T1000 (cell line): ENCODE measurements at places on chromosomes 2 and 18.
A peak's percentile ranks its signal among the peaks of the same experiment; 100 is the strongest.

- no peak for DNase-seq
Measured at GRCh38 chr18:12068950-12069320, 24.7 kb upstream of the ANKRD62 start.

GRCh38 chr18:72848503-72849237 is 19.1 kb downstream of the NETO1 start:
- DNase-seq = no peak

GRCh38 chr18:24930971-24931370 is 421.0 kb downstream of the ZNF521 start:
- no peak for DNase-seq

- DNase-seq = peak; percentile 32
Measured at GRCh38 chr2:196112418-196113034, 43.9 kb upstream of the DNAH7 start.

DNA sequence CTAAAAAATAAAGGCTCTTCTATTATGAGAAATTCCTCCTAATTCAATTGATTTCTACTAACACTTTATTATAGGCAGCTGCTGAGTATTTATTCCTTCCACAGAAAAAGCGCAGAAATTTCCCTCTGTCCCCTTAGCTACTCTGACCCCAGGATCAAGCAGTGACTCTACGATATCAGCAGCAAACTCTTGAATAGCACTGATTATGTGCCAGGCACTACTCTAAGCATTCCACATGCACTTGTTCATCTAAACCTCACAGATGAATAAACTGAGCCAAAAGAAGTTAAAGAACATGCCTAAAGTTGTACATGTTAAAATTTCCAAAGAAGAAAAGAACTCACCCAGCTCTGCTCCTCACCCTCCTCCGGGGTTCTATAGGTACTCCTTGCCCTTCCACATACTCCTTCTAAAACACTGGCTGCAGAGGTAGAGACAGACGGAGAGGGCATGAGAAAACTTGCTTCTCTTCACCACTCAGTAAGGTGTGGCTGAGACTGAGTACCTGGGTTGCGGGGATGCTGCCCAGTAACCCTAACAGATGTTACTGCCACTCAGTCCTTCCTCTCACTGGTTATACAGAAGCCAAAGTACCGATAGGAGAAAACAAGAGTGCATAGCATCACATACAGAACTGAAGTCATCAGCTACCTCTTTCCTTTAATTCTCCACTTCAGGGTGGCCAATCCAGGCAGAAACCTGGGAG is 9.9 kb downstream of the C1D start:
- DNase-seq = no peak

GRCh38 chr2:63788071-63788470 is 53.6 kb upstream of the UGP2 start:
- no peak for DNase-seq

DNA sequence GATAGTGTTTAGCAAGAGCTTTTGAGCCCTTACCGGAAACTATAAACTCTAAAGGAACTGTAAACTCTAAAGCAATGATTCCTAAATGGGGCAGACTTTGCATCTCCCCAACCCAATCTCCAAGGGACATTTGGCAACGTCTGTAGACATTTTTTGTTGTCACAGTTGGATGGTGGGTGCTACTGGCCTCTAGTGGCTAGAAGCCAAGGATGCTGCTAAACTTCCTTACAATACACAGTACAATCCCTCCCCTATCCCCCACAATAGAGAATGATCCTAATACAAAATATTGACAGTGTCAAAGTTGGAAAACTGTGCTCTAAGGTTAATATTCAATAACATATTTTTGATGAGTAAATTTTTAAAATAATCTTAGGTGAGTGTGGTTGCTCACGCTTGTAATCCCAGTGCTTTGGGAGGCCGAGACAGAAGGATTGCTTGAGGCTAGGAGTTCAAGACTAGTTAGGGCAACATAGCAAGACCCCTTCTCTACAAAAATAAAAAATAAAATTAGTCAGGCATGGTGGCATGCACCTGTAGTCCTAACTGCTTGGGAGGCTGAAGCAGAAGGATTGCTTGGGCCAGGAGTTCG is 66.7 kb downstream of the PTPN4 start:
- DNase-seq = no peak

DNA sequence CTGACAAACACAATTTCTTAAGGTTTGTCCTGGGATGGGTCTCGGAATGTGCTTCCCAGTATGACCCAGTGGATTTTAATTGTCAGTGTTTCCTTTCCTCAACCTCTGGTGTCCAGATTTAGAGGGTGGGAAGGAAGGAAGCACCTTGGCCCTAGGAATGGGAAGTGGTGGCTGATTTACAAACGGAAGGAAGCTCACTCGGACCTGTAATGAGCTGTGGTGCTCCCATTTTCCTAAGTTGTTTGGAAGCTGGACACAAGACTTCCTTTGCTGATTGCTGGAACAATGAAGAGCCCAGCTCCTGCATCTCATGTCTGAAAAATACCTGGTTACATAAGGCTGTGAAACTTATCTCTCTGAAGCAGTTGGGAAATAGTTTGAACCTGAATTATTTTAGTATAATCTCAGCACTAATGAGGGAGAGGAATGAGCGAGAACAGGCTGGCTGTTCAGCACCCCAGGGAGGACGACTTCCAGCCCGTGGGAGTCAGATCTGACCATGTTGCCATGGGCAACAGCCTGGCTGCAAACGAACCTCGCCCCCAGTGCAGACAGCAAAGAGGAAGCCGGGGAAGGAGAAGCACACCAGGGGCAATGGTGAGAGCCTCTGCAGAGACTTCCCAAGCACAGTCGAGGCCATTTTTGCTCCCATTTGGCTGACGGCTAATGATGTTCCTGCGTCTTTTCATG is 74.4 kb upstream of the ASB18 start:
- DNase-seq = no peak

GRCh38 chr2:54013996-54014395 is 43.2 kb upstream of the PSME4 start:
- DNase-seq = no peak

DNA sequence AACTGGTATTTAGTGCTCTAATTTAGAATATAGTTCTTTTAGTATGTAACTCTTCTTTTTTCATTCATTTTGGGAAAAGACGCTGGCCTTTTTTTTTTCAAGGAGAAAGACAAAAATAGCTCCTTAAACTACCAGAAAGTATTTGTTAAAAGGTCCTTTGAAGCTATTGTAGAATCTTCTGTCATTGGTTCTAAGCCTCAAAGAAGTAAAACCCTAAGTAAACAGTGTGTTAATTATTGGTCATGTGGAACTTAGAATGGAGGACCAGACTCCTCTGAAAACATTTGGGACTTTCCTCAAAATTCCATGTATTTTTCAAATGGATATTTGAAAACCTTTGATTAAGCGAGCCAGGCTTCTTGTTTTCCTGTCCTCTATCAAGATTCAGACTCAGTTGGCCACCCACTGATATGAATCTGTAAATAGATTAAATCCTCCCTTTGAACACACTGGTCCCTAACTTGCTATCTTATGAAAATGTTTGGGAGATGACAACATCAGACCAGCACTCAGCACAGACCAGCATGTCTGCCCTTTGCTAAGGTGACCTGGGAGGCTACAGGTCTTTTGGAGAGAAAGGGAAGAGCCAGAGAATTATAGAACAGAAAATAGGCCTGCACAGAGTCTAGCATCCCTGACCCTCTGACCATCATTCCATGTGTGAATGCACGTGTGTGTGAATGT is 120.3 kb upstream of the GATA6 start:
- no peak for DNase-seq

- DNase-seq = no peak
Measured at GRCh38 chr2:29139152-29139551, 23.9 kb downstream of the CLIP4 start.

- no peak for DNase-seq
Measured at GRCh38 chr2:31212659-31213600, 4.4 kb downstream of the CAPN14 start.

GRCh38 chr2:62578803-62579640 is 73.0 kb upstream of the TMEM17 start:
- DNase-seq = no peak

DNA sequence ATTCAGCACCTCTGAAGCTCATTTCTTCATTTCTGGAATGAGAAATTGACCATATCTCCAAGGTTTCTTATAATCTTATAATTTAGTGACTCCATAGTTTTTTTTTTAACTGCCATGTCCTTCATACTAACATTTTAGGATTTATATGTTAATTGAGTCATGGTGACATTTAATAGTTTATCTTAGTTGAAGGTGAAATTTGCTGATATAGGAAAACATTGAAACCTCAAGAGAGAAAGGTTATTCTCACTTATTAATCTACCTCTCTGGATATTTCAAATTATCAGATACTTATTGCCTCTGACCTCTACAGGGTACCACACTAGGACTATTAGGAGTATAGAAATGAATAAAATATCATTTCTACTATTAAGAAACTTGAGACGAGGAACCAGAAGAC is 499.0 kb downstream of the NUP35 start:
- DNase-seq = no peak

DNA sequence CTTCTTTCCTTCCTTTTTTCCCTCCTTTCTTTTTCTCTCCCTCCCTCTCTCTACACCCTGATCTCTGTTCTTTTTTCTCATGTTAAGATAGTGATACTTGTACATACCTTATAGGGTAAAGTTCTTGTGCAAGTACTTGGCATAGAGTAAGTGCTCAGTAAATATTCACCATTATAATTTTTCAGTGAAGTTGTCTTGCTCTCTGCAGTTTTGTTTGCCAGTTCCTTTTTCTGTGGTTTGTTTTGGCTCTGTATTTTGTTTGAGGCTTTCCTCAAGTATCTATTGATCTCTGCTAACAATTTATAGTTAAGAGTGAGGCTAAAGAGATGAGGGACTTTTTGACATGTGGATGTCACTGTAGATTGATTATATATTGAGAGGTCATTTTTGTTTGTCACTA is 48.0 kb downstream of the MTX2 start:
- no peak for DNase-seq

- no peak for DNase-seq
Measured at GRCh38 chr18:74476140-74476539, 19.0 kb upstream of the DIPK1C start.

- no peak for DNase-seq
Measured at GRCh38 chr2:113227290-113227689, 51.4 kb downstream of the PAX8 start.

DNA sequence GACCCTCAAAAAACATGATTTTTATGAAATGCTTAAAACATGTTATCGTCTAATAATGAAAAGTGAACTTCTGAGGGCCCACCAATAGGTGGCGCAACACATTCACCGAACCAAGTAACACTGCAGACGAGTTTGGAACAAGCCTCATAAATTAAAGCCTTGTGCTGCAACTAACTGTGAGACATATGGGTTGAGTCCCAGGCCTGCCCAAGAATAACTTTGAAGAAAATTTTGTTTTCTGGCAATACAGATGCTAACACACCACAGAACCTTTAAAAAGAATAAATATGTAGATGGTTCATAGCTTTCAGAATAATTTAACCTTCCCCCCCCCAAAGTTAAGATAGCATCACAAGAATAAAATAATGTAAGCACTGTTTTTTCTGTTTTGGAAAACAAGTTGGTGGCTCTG is 285.9 kb downstream of the RNF144A start:
- peak; percentile 47 for DNase-seq

GRCh38 chr18:11020161-11020853 is 129.1 kb downstream of the PIEZO2 start:
- DNase-seq = no peak

- no peak for DNase-seq
Measured at GRCh38 chr2:38602136-38602731, 494 bp downstream of the HNRNPLL start.

- no peak for DNase-seq
Measured at GRCh38 chr18:68642003-68642402, 72.9 kb downstream of the TMX3 start.
